ENCODE measurements at places on chromosomes 6 and 20. TPM values are rescaled to one million over a fixed set of nuclear protein-coding genes. Genes with fewer than 3 reads are reported as not detected.

FAM217B gene
- total RNA-seq = 4.2 TPM

WASF1 gene
- 6.2 TPM for total RNA-seq

GJA10 gene
- total RNA-seq = not detected

CALHM4 gene
- not detected for total RNA-seq

OR2H2 gene
- total RNA-seq = not detected

GNMT gene
- not detected for total RNA-seq

EDEM2 gene
- 90.3 TPM for total RNA-seq

SNAI1 gene
- 0.30 TPM for total RNA-seq

ZBTB12 gene
- 3.6 TPM for total RNA-seq

CST5 gene
- total RNA-seq = not detected

SRSF12 gene
- total RNA-seq = 0.14 TPM

QKI gene
- 77.8 TPM for total RNA-seq

KCNG1 gene
- total RNA-seq = 108 TPM

ACOT13 gene
- 8.6 TPM for total RNA-seq

F13A1 gene
- total RNA-seq = not detected

MYBL2 gene
- total RNA-seq = 4.9 TPM

HLA-DPA1 gene
- not detected for total RNA-seq

TLDC2 gene
- total RNA-seq = 0.30 TPM

OPRL1 gene
- 3.0 TPM for total RNA-seq

HFE gene
- total RNA-seq = 24.6 TPM

GPX5 gene
- total RNA-seq = not detected

ZNF311 gene
- 1.5 TPM for total RNA-seq
